ENCODE measurements at places on chromosomes 11 and 22. TPM values are rescaled to one million over a fixed set of nuclear protein-coding genes. Genes with fewer than 3 reads are reported as not detected.

DNA sequence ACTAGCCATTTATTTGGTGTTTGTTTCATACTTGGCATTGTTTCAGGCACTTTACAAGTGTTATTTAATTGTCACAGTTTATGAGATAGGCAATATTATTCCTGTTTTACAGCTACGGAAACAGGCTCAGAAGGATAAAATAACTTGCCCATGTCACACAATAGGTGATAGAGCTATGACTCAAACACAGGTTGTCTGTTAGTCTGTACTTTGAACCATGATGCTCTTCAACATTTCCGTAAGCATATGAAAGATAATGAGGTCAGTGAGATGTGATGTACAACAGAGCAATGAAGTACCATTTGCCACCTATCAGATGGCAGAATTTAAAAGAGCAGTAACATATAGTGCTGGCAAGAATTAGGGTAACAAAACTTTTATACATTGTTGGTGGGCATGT, 15.3 kb downstream of the TUG1 start:
- no peaks in the 10 kb centered on the region for H3K27me3 ChIP-seq
- no peak for DNase-seq
- H3K4me1 ChIP-seq = no peaks in the 10 kb centered on the region
- no peaks in the 10 kb centered on the region for H3K36me3 ChIP-seq

GRCh38 chr11:65918211-65919140, at the start of gene C11orf68:
Gene C11orf68 (minus strand): TSS chr11:65919062. CDS start chr11:65919031, 31 bp downstream.
- DNase-seq = no peak
- no peaks in the 10 kb centered on the region for H3K27me3 ChIP-seq
- H3K36me3 ChIP-seq = peaks cover 13% of the 10 kb centered on the region
- H3K4me1 ChIP-seq = peaks cover 46% of the 10 kb centered on the region

The DLG2 gene
- 2.0 TPM for total RNA-seq

The SYCE3 gene
- total RNA-seq = not detected

GRCh38 chr22:38870791-38871359, 1.1 kb downstream of the CBX6 start:
- H3K4me3 ChIP-seq = peak overlapping the region; percentile 72
- H3K27me3 ChIP-seq = no peaks in the 10 kb centered on the region
- peak; percentile 16 for DNase-seq

- DNase-seq = no peak
- H3K27me3 ChIP-seq = no peaks in the 10 kb centered on the region
- H3K36me3 ChIP-seq = no peaks in the 10 kb centered on the region
- no peaks in the 10 kb centered on the region for H3K4me1 ChIP-seq
These were observed 229.8 kb downstream of the BLID start for GRCh38 chr11:121886005-121886734.

GRCh38 chr22:17569971-17570511, 6.7 kb downstream of the SLC25A18 start:
- no peak overlapping the region for H3K4me3 ChIP-seq
- no peak overlapping the region for H3K27ac ChIP-seq
- H3K27me3 ChIP-seq = no peaks in the 10 kb centered on the region
- H3K4me1 ChIP-seq = no peaks in the 10 kb centered on the region
- H3K36me3 ChIP-seq = no peaks in the 10 kb centered on the region

- peaks cover 8% of the 10 kb centered on the region for H3K27me3 ChIP-seq
- no peak for DNase-seq
- no peaks in the 10 kb centered on the region for H3K4me1 ChIP-seq
- no peak overlapping the region for H3K27ac ChIP-seq
- H3K4me3 ChIP-seq = no peak overlapping the region
- H3K36me3 ChIP-seq = no peaks in the 10 kb centered on the region
These were observed 6.9 kb downstream of the KCNC1 start for GRCh38 chr11:17741487-17741886.

The SCGB1C1 gene
- not detected for total RNA-seq

GRCh38 chr11:122709039-122709760, 53.7 kb downstream of the UBASH3B start:
- H3K27me3 ChIP-seq = no peaks in the 10 kb centered on the region
- peaks cover 3% of the 10 kb centered on the region for H3K36me3 ChIP-seq

- no peak for DNase-seq
- no peak overlapping the region for H3K27ac ChIP-seq
- H3K4me3 ChIP-seq = no peak overlapping the region
- peaks cover 4% of the 10 kb centered on the region for H3K4me1 ChIP-seq
These were observed 71.4 kb downstream of the ARHGAP8 start for GRCh38 chr22:44823806-44824205.
